ENCODE measurements at places on chromosomes 6 and 20.
A peak's percentile ranks its signal among the peaks of the same experiment; 100 is the strongest.

DNA sequence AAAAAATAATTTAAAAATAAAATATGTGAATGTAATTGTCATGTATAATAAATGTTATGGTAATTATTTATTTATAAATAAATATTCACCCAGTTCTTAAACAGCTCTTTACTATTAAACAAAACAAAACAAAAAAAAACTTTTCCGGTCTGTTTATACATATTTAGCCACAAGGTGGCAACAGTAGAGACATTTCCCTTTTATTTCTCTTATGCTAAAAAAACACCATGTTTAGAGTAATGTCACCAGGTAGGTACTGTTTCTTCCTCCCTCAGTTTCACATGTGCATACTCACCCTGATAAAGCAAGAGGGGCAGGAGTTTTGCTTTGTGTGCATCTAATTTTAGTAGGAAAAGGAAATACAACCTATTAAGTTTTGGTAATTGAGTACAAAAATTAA lies 610.4 kb upstream of the IMPG1 start:
- DNase-seq, result no peak

DNA sequence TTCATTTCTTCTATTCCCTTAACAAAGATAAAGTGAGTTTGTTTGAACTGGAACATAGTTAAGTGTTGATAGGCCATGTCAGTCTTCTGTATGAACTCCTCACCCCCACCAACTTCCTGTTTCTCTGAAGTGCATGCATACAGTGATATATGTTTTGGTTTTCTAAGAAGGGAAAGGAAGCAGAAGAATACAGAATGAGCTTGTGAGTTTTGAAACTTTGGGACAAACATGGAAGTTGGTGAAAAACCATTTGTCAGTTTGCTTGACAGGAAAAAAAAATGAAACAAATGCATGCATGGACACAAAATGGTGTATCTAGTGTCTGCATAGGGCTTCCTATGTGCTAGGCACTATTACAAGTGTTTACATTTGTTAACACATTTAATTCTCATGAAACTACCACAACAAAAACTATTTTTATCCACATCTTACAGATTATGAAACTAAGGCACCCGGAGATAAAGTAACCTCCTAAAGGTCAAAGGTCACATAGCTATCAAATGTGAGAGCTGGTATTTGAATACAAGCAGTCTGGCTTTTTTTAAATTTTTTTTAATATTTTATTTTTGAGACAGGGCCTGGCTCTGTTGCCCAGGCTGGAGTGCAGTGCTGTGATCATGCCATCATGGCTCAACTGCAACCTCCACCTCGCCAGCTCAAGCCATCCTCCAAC lies 105.9 kb downstream of the ADGRB3 start:
- DNase-seq, result no peak

DNA sequence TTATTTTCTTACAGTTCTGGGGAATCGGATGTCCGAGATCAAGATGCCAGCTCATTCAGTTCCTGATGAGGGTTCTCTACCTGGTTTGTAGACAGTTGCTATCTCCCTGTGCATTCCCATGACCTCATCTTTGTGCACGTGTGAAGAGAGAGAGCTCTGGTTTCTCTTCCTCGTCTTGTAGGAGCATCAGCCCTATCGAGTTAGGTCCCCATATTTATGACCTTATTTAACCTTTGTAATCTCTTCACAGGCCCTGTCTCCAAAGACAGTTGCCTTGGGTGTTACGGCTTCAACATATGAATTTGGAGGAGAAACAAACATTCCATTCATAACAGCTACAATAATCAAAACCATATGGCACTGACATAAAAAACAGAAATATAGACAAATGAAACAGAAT lies 455.3 kb downstream of the HACE1 start:
- DNase-seq, result no peak

- DNase-seq, result peak; percentile 87
Measured at GRCh38 chr6:75243333-75244062, at the start of gene COX7A2. Gene COX7A2, minus strand, starts transcription at chr6:75243801. Its CDS starts 67 bp downstream, at chr6:75243734.

DNA sequence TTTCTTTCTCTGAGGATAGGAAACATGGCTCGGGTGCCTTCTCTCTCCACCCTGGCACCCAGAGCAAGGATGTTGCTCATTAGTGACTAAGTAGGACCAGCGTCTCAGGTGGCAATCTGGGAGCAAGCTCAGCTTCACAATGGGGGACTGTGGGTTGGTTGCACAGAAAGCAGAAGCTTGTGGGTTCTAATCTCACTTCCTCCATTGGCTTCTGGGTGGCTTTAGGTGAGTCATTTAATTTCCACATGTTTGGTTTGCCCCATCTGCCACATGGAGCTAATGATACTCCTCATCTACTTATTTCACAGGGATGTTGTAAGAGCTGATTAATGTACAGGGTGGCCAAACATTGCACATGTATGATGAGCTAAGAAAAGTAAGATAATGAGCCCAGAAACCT lies 54.8 kb upstream of the AKIRIN2 start:
- DNase-seq, result peak; percentile 68
